PC-9 (cell line): ENCODE measurements at places on chromosomes 2 and 18. TPM values are rescaled to one million over a fixed set of nuclear protein-coding genes. Genes with fewer than 3 reads are reported as not detected.

- peak; percentile 84 for DNase-seq
Measured at GRCh38 chr2:173151671-173152401, 76.2 kb downstream of the MAP3K20 start.

- DNase-seq = no peak
Measured at GRCh38 chr2:238936162-238937052, 88.5 kb downstream of the TWIST2 start.

GRCh38 chr18:47790036-47790435, 140.4 kb downstream of the SMAD2 start:
- no peak for DNase-seq

DNA sequence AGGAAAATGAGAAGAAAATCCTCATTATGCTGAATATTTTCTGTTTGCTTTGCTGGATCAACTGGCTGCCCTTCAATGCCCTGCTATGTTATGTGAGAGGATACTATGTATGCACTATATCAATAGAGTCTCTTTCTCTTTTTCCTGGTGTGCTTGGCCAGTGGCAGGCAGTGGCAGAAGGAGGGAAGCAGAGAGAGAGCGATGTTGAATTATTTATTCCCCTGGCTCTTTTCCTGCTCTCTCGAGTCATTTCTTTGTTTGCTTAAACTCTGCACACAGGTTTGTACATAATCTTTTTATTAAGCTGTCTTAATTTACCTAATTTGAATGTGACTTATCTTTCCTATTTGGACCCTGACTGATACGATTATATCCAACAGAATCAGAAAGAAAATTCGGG, 1727.3 kb downstream of the SUCLG1 start:
- no peak for DNase-seq

DNA sequence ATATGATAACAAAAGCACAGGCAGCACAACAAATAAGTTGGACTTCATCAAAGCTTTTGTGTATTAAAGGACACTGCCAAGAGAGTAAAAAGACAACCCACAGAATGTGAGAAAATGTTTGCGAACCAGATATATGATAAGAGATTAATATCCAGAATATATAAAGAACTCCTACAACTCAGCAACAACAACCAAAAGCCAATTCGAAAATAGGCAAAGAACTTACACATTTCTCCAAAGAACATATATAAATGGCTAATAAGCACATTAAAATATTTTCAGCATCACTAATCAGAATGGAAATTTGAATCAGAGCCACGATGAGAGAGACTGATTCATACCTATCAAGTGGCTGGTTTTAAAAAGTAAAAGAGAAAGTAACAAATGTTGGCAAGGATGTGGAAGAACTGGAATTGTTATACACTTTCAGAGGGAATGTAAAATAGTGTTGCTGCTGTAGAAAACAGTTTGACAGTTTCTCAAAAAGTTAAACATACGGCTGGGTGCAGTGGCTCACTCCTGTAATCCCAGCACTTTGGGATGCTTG, 25.2 kb downstream of the EPB41L5 start:
- no peak for DNase-seq

- DNase-seq = no peak
Measured at GRCh38 chr2:189236066-189236465, 56.5 kb upstream of the COL5A2 start.

DNA sequence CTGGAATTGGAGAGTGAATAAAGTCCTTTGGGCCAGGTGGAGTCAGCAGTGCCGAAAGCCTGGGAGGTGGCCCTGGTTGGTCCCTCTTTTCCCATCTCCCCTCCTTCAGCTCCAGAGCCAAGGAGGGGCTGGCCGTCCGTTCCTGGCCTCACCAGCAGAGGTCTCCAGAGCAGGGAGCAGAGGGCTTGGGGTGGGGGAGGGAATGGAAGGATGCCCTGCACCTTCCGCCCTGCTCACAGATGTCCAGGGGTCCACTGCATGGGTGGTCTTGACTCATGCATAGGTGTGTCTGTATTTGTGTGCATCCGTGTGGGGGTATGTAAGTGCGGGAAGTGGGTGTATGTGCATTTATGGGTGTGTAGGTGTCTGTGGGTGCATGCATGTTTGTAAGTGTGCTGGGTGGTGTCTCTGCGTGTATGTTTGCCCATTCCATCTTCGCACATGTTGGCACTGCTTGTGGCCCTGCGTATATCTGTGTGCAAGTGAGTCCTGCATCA, 201.8 kb downstream of the ZFP36L2 start:
- DNase-seq = no peak

Gene WNT10A
- total RNA-seq = 1.2 and 2.3 TPM in 2 replicates

Gene DCC
- total RNA-seq = not detected in 2 replicates

Gene CYP27A1
- 0.94 and 2.0 TPM in 2 replicates for total RNA-seq
